ENCODE measurements at places on chromosomes 4 and X.

- no peak for DNase-seq
These were observed 4.0 kb upstream of the HSPA4L start for GRCh38 chr4:127778102-127778501.

DNA sequence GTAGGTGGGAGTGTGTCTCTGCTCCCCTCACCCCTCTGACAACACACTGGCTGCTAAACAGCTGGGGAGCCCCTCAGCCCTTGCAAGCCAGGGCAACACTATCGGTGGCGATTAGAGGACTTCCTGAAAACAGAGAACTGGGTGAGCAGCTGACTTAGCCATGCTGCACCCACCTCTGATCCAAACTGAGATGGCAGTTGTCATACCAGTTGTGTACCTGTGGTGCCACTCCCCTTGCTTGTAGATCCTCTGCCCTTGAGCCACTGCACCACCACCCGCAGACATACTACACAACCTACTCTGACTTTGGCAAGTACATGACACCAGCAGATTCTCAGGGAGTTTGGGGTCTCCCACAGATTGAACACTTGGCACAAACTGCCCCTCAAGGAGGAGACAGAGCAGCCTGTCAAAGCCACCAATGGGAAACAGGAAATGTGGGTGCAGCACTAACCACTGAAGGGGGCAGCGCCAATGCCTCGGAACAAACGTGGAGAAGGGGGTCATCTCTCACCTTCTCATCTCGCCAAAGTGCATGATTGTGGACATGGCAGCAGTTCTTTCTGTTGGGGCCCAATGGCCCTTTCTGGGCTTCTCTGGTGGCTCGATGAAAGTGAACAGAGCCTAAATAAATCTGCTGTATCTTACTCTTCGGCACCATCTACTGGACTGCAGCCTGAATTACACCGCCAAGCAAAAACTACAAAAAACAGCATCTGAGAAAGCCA is 119.8 kb downstream of the NEK1 start:
- no peak for DNase-seq

DNA sequence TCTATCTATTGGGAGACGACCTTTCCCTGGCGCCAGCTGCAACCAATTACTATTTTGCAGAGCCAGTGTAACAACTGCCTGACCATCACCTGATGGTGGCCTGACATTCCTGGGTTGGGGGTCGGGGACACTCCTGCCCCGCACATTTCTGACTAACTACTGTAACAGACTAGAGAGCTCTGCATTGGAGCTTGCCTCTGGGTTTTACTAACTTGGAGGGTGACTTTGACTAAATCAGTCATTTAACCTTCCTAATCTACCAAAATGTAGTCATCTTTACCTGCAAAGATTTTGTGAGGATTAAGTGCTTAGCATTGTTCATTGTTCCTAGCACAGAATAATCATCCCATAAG is 37.5 kb upstream of the ABCG2 start:
- no peak for DNase-seq

- DNase-seq, result no peak
These were observed 172.7 kb downstream of the NHS start for GRCh38 chrX:17547658-17548057.

GRCh38 chr4:107468156-107468555 is 251.9 kb downstream of the PAPSS1 start:
- no peak for DNase-seq

DNA sequence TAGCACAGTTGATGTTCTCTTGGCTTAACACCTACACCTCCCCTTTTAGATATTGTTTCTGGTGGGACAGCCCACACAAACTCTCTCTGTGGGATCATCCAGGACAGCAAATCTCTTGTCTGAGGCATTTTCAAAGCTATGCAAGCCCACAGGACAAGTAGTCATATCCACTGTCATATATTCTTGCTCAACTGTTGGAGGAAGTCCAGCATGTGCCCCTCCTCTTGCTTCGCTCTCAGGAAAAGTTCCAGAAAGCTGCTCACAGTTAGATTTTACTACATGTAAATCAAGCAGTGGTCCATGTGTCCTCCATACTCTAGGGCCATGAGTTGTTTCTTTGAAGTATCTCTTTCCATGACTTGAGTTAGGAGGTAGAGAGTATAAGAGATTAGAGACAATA is 260.7 kb downstream of the INPP4B start:
- DNase-seq, result no peak

DNA sequence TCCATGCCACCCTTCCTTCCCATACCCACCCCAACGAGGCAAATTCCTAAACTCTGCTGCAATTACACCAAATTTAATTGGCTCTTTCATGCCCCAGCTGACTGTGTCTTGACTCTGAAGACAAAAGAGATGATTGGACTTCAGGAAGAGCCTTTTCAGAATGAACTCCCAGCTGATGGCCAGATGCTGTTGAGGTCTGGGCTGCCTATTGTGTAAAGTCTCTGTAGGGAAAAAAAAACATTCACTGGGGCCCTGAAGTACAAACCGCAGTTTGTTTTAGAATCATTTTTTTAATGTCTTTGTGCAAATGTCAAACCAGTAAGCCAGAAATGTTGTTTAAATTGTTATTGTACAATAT is 174.8 kb downstream of the HHIP start:
- DNase-seq, result no peak

- DNase-seq, result no peak
These were observed 19.3 kb downstream of the GPR143 start for GRCh38 chrX:9746148-9746888.

DNA sequence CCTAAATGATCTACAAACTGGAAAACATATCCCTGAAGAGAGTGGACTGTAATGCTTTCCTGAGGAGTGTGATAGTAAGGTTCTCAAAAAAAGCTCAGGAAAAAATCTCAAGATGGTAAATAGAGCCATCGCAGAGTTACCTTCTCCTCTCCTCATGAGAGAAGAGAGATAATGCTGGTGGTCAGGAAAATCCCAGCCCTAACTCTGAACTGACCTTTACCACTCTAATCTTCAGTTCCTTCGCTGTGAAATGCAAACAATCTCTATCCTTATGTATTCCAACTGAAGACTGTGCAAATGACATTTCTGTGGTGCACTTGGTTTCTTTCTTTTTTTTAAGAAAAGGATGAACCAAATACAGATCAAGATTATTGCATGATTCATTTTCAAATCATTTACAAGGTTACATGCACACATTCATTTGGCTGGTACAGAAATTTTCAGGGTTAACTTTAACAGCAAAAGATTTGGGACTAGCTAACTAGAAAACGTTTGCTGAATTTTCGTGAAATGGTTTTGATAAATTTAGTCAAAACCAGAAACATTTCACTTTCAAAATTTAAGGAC is 8.3 kb downstream of the PPM1K start:
- DNase-seq, result no peak

DNA sequence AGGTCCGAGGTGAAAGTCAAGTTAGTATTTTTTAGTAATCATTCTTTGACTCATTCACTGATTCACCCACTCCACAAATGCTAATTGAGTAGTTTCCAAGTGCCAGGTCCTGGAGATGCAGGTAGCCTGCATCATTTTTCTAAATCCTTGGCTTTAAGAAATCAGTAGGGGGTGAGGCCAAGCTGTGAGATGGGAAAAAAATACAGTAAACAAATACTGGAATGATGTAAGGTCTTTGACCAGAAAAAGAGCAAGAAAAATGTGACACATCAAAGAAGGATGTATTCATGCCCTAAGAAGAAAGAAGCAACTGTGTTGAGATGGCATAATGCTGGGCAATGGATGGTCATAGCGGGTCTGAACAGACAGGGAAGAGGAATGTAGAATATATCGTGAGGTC is 1386.6 kb downstream of the PCDH7 start:
- DNase-seq, result no peak

- DNase-seq, result peak; percentile 45
These were observed 13.9 kb upstream of the PPEF2 start for GRCh38 chr4:75916091-75916661.

DNA sequence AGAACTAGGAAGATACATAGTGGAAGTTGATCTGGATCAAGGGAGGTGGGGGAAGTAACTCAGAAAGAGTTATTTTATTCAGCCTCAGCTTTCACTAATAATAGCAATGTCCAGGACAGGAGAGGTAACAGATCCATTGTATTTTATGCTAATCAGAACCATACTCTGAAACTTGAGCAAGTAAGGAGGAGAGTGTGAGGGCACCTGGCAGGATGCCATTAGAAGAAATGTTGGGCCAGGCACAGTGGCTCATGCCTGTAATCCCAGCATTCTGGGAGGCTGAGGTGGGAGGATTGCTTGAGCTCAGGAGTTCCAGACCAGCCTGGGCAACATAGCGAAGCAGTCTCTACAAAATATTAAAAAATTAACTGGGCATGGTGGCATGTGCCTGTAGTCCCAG is 16.3 kb downstream of the GPR34 start:
- DNase-seq, result no peak

DNA sequence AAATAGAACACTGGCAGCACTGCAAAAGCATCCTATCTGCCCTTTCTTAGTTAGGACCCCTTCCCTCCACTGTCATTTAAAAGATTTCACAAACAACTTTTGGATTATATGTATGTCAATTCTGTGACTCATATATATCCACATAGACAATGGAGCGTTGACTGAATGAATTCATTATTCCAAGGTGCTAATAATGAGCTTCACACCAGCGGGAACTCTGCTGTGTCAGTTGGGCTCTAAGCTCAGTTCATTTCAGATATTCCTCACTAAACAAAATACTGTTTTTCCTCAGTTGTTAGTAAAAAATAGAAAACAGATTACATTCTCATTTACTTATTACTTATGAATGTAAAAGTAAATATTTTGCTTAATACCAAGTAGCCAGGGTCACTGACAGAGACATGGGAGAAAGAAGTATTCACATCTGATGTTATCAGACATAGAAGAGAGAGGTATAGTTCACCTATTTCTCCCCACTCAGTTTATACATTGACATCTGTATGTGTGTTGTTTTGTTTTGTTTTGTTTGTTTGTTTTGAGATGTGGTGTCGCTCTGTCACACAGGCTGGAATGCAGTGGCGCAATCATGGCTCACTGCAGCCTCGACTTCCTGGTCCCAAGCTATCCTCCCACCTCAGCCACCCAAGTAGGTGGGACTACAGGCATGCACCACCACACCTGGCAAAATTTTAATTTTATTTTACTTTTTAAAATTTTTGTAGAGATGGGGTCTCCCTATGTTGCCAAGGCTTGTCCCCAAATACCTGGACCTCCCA is 10.9 kb downstream of the NFKB1 start:
- DNase-seq, result no peak

- no peak for DNase-seq
These were observed 9.3 kb upstream of the SEC24B start for GRCh38 chr4:109424093-109424841.

DNA sequence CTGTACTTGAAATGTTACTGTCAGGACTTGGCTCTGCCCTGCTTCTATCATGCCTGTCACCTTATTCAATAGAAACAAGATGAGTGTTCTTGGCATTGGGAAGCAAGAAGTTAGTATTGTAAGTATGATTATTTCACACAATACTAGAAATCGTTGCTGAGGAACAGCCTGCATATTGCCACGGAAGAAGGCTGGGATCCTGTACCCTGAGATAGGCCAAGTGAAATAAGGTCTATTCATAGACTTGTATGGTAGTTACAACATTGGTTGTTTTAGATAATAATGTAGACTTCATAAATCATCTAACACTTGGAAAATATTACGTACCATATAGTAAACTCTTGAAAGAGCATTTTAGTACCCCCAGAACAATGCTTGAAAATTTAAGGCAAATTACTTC is 215.9 kb downstream of the DMD start:
- DNase-seq, result no peak
